Endothelial cell of umbilical vein (primary cell): ENCODE measurements at places on chromosomes 3 and 15. TPM values are rescaled to one million over a fixed set of nuclear protein-coding genes. Genes with fewer than 3 reads are reported as not detected.

The ARGFX gene
- not detected in 2 replicates for polyA plus RNA-seq

The DNAH1 gene
- 6.0 and 7.4 TPM in 2 replicates for polyA plus RNA-seq

The ECE2 gene
- polyA plus RNA-seq: not detected in 2 replicates

DNA sequence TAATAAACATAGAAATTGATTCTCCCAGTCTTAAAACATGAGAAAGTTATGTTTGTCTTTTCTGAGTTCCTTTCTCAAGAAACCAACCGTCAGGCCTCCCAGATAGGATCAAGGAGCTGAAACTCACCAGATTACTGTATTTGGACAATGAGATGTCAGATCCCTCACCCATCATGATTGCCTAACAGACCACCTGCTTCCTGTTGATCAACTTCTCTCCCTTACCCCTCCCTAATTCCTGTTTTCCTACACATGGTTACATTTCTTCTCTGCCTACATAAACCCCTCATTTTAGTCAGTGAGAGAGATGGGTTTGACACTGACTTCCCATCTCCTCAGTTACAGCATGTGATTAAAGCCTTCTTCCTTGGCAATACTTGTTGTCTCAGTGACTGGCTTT is 917.5 kb downstream of the FHIT start:
- no peak for DNase-seq

DNA sequence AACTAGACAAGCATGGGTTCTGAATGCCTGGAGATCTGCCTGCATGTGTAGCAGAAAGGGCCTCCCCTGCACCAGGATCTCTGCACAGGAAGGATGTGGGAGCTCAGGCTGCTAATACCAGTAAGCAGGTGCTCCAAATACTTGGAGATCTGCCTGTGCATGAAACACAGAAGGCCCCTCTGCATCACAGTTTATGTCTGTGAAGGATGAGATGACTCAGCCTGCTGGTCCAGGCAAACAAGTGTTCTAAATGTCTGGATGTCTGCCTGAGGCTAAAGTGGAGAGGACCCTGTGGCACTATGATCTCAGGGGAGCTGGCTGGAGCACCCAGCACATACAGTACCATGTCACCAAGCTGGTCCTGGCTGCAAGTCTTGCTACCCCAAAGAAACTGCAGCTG is 678.8 kb downstream of the MCTP2 start:
- peak; percentile 51 for DNase-seq

DNA sequence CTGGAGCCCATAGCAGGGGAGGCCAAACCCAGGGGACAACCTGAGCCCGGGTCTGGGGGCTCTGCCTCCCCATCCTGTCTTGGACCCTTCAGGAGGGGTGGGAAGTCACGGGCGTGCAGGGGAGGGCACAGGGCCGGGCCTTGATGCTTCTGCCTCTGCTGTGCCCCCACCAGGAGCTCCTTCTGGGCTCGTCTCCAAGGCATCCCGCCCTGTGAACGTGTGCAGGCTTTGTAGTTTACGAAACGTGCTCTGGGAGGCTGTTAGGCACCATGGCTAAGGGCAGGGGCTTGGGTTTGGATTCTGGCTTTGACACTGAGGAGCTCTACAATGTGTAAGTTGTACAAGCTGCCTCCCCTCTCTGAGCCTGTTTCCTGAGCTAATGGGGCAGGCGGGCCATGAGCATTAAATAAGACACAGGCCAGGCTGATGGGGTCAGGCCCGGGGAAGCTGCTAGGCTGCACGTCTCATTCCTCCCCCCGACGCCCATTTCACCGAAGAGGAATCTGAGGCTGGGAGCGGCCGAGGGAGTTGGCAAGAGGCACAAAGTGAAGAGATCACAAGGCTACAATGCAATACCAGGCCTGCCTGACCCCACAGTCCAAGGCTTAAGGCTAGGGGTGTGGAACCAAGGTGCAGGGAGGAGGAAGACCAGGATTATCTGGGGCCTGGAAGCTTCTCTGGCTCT is 19.6 kb downstream of the PLXND1 start:
- DNase-seq: no peak
